ENCODE measurements at places on chromosomes 7 and 10. TPM values are rescaled to one million over a fixed set of nuclear protein-coding genes. Genes with fewer than 3 reads are reported as not detected.

The OGA gene
- 102 TPM for total RNA-seq

The GCK gene
- total RNA-seq: 0.41 TPM

The HYCC1 gene
- total RNA-seq: 68.2 TPM

The CABCOCO1 gene
- total RNA-seq: 0.29 TPM

The TMEM139 gene
- 1.1 TPM for total RNA-seq

The LAMB4 gene
- 0.24 TPM for total RNA-seq

The INMT gene
- 0.05 TPM for total RNA-seq

The OR2A5 gene
- not detected for total RNA-seq

The ITIH5 gene
- 0.05 TPM for total RNA-seq

The CALD1 gene
- total RNA-seq: 251 TPM

The OGDHL gene
- not detected for total RNA-seq

The KIF11 gene
- total RNA-seq: 9.6 TPM

The HOGA1 gene
- 0.12 TPM for total RNA-seq

The LGI1 gene
- total RNA-seq: not detected

The EPHA1 gene
- total RNA-seq: not detected

The CYP3A7 gene
- not detected for total RNA-seq

The OLAH gene
- total RNA-seq: 0.34 TPM

The PTN gene
- 1.9 TPM for total RNA-seq

The OR2A12 gene
- not detected for total RNA-seq

The ARF5 gene
- 259 TPM for total RNA-seq

The DPCD gene
- total RNA-seq: 54.0 TPM

The SLC26A5 gene
- total RNA-seq: not detected

The ANKRD30A gene
- not detected for total RNA-seq

The PRLHR gene
- not detected for total RNA-seq

The IL6 gene
- total RNA-seq: 5.7 TPM

The ARPC1B gene
- total RNA-seq: 602 TPM

The ZNF248 gene
- 5.6 TPM for total RNA-seq

The SCIN gene
- 0.58 TPM for total RNA-seq

The SFRP5 gene
- not detected for total RNA-seq

The SRRM3 gene
- 0.23 TPM for total RNA-seq

The SORCS1 gene
- total RNA-seq: not detected

The PLXDC2 gene
- 0.92 TPM for total RNA-seq

The GALNT11 gene
- 54.9 TPM for total RNA-seq

The TMEM130 gene
- total RNA-seq: not detected

The TRIM56 gene
- 23.5 TPM for total RNA-seq

The SLC18A3 gene
- not detected for total RNA-seq

The AKR1D1 gene
- total RNA-seq: not detected

The COL26A1 gene
- total RNA-seq: not detected

The CALHM3 gene
- total RNA-seq: not detected

The DRGX gene
- not detected for total RNA-seq

The ACHE gene
- total RNA-seq: 2.0 TPM

The TMEM72 gene
- total RNA-seq: not detected

The OR6V1 gene
- not detected for total RNA-seq

The CALCR gene
- not detected for total RNA-seq

The ANKRD1 gene
- total RNA-seq: 436 TPM

The SPRN gene
- total RNA-seq: 0.92 TPM

The ZNF37A gene
- total RNA-seq: 8.2 TPM

The RBP4 gene
- not detected for total RNA-seq

The VSTM2A gene
- not detected for total RNA-seq

The FAM13C gene
- 1.7 TPM for total RNA-seq

The CCL26 gene
- 0.58 TPM for total RNA-seq

The SP8 gene
- not detected for total RNA-seq

The SLC39A12 gene
- not detected for total RNA-seq

The COL17A1 gene
- 0.06 TPM for total RNA-seq

The TRIP6 gene
- 99.9 TPM for total RNA-seq

The CDHR1 gene
- total RNA-seq: 1.3 TPM

The ASAH2 gene
- 0.88 TPM for total RNA-seq

The OIT3 gene
- total RNA-seq: 0.19 TPM

The MEIG1 gene
- total RNA-seq: not detected

All from glomerular endothelial cell (primary cell).